ENCODE measurements at places on chromosomes 5 and 9.

DNA sequence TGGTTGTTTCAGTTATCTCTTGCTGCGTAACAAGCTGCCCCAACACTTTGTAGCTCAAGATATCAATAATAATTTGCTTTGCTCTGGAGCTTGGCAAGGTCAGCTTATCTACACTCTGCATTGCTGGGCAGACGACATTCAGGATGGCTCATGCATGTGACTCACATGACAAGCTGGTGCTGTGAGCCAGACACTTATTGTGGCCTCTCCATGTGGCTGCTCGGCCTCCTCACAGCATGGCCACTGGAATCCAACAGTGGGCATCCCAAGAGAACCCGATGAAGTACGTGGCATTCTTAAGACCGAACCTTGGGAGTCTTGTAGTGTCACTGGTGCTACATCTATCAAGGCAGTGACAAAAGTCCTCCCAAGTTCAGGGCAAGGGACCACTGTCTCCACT is 94.2 kb upstream of the MVB12B start:
- DNase-seq, result peak; percentile 24

DNA sequence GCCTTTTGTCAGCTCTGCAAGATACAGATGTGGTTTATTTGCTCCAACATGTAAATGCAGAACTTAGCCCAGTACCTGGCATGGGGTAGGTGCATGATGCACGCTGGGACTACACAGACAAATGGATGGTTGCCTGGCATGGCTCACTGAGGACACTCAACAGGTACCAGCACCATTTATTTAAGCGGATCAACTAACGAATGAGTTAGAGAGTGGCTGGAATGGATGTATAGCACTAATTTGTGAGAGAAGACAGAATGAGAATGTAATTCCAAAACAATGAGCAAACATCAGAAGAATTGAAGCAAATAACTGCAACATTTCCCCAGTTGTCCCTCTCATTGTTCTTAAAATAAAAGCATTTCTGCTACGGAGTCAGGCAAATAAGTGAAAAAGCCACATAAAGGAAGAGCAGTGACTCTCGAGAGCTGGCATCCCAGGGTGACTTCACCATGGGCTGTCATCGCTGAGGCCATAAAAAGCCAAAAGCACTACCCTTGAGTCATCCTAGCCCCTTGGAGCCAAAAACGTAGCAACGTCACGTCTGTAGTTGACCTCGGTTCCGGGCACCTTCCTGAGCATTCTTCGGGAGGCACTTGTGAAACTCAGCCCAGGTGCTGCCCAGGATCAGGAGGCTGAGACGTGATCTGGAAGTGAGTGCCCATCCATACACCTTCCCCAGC is 290.3 kb downstream of the NSG2 start:
- DNase-seq, result peak; percentile 88

GRCh38 chr9:75653335-75653734 is 237.1 kb upstream of the PCSK5 start:
- DNase-seq, result no peak

DNA sequence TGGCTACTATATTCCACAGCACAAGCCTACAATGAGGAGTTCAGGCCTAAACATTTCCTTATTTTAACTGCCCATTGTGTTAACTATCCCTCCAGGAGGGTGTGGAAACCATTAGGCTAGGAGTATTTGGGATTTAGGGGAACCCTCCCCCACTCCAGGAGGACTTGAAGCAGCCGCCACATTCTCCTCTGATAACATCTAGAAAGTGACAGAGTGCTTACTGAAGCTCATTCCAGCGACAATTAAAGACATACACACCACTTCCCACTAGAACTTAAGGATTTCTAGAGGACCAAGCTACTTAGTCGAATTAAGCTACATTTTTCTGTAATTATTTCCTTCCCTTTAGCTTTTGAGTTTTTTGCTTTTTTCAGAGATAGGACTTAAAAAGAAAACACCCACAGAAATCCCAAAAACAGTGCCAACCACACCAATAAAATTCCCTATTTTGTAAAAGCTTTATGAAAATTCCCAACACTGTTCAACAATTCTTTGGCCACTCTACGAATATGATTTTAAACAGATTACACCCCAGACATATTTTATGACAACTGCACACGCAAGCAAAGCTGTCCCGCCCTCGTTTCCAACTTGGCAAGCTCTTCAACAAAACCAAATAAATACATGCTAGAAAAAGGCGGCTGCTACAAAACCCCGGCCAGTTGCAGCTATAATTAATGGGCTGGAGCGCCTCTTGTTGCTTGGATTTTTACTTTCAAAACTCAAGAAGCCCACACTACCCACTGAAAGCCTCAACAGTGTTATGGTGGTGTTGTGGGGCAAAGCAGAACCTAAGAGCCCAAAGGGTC is 4.5 kb downstream of the ROR2 start:
- no peak for DNase-seq

- DNase-seq, result peak; percentile 36
These were observed 69.3 kb downstream of the SHB start for GRCh38 chr9:37999588-38000189.

GRCh38 chr9:127448112-127448805 is 2.9 kb downstream of the RPL12 start:
- DNase-seq, result no peak

GRCh38 chr5:133398646-133399101 is 213.7 kb downstream of the FSTL4 start:
- no peak for DNase-seq

DNA sequence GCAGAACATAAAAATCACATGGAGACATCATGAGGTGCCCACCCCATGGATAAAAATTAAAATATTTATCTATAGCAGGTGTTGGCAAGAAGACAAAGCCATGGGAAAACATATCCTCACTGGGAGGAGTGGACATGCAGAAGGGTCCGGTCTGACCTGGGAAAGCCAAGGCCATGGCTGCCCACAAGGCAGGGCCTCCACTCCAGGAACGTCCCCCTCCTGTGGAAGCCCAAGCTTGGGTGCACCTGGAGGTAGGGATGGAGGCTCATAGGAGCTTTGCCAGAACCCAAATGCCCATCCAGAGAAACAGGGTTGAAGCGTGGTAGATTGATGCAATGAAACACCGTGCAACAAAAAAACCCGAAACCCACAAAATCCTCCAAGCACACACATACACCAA is 81.4 kb upstream of the COL5A1 start:
- no peak for DNase-seq

DNA sequence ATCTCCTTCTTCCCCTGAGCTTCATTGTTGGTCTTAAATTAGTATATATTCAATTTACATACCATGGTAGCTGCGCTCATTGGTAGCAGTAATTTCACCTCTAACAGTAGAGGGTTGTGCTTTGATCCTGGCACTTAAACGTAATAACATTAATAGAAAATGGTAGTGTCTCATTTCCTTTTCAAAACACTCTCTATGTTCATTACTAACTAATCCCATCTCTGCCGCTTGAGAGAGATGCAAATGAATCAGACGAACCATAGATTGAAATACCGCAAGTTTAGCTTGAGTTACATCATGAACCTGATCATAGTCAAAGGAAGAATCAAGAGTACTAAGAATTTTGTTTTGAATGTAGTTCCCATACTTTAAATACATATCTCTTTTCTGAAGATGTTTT is 2.2 kb downstream of the THBS4 start:
- DNase-seq, result no peak

- DNase-seq, result no peak
These were observed 839 bp downstream of the GABRG2 start for GRCh38 chr5:162068412-162068811.

GRCh38 chr9:64128572-64128971 is 1156.4 kb downstream of the FOXD4L5 start:
- DNase-seq, result no peak

- no peak for DNase-seq
These were observed 100.4 kb upstream of the PAM start for GRCh38 chr5:102654559-102655349.

GRCh38 chr5:137092831-137093230 is 406.3 kb downstream of the SPOCK1 start:
- no peak for DNase-seq

- DNase-seq, result no peak
These were observed 150.9 kb downstream of the FGF18 start for GRCh38 chr5:171570244-171570825.

GRCh38 chr5:35852084-35852734 is 4.5 kb upstream of the IL7R start:
- peak; percentile 45 for DNase-seq

GRCh38 chr5:92769978-92770377 is 811.0 kb downstream of the NR2F1-AS1 start:
- no peak for DNase-seq

GRCh38 chr9:76690973-76691370 is 73.3 kb upstream of the PCA3 start:
- no peak for DNase-seq

DNA sequence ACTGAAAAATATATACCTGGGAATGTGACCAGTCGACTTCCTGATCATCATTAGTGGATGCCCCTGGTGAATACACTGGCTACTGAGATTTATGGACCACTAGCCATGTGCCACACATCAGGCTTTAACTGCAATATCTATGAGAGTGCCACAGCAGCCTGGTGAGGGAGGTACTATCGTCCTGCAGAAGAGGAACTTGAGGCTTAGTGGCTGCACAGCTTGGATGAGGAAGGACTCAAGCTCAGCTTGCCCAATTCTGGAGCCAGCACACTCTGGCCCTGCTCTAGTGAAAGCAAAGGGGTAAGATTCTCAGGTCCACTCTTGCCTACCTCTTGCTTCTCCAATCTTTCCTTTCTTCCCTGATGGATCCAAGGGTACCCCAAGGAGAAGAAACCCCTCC is 129.3 kb downstream of the ENTREP1 start:
- no peak for DNase-seq

DNA sequence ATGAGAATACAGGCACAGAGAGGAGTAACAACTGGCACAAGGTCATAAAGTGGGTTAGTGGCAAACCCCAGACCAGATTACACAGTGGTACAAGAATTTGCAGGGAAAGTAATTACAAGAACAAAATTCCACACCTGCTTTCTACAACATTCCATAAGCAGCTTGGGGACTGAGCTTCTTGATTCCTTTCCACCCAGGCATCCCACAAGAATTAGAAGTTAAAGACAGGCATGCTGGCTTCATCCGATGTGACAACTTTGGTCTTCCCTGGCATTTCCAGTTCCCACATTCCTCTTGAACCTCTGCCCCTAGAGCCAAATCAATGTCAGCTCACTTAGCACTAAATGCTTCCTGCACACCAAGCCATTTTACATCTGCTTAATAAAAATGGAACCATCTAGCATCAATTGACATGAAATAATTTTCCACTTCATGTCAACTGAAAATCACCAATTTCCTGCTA is 435.8 kb upstream of the PAPPA start:
- peak; percentile 83 for DNase-seq

- DNase-seq, result peak; percentile 13
These were observed 375 bp downstream of the NOP16 start for GRCh38 chr5:176388003-176388443.

DNA sequence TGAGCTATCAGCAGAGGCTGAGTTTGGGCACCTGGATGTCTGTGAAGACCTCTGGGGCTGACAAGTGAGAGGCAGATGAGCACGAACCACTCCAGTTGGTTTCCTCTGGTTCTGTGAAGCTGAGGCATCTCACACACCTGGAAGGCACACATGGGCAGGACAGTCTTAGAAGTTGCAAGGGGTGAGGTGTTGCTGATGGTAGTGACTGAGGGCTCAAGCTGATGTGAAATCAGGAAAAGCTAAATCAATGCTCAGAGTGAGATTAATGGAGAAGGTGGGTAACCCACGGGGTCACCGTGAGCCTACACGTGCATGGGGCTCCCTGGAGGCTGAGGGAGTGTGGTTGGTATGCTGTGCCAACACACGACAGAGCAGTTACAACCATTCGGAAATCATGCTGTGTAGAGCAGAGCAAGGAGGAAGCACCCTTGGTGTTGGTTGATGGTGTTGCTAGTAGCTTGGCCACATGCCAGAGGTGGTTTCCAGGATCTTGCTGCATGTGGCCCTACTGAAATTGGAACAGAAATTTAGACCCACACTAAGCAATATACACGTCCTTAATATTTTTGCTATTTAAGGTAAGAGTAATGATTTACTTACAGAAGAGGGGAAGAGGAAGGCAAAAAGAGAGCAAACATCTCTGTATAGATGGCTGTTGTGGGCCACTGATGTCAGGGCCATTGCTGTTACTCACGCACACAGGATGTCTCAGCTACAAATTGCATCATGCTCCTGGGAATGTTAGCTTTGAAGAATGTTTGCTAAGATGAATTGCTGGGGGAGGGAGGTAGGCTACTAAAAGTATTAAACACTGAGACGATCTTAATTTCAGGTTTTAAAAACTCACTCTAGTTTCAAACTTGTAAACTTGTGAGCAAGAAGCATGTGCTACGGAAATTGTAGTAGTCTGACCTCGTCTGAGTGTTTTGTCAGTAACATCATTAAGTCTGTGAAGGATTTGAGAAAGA is 170.5 kb downstream of the ARHGEF28 start:
- peak; percentile 85 for DNase-seq

GRCh38 chr9:95574176-95574575 is 57.4 kb upstream of the PTCH1 start:
- no peak for DNase-seq

DNA sequence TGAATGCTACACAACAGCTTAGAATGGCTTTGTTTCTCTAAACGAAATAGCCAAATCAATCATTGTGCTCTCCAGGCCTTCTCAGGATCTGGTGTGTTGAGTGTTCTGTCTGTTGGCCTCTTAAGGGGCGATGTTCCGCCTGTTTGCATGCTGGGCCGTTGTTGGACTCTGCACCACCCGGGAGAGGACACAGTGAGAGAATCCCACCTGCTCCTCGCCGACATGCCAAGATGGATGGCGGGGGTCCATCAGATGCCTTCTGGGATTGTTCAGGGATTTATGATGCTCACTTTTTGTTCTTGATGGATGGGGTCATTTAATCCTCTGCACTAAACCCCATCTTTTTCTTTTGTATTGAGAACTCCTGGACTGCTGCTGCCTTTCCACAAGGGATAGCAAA is 159.9 kb downstream of the NTRK2 start:
- DNase-seq, result no peak

GRCh38 chr5:82594097-82594496 is 315.9 kb upstream of the RPS23 start:
- no peak for DNase-seq

GRCh38 chr5:10220248-10220647 is 29.4 kb downstream of the ATPSCKMT start:
- no peak for DNase-seq

DNA sequence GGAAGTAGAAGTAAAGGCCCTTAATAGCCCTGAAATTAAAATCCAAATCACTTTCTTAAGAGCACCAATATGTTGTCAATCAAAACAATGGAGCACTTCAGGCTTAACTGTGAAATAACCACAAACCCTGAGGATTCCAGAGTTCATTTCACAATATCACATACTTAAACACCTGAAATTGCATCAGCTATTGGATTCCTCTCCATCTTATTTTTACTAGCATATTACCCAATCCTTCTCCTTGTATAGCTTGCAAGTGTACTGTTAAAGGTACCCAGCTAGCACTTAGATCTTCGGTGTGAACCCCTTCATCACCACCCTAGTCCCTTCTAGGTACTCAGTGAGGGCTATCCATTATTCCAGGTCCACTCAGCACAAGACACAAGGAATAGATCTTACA is 287.3 kb downstream of the EFNA5 start:
- no peak for DNase-seq

- no peak for DNase-seq
These were observed 47.7 kb downstream of the FBXL17 start for GRCh38 chr5:108334225-108334624.

Data from RCC 7860 (cell line).